NCI-H774 (cell line): ENCODE measurements at places on chromosomes 6 and 20.

DNA sequence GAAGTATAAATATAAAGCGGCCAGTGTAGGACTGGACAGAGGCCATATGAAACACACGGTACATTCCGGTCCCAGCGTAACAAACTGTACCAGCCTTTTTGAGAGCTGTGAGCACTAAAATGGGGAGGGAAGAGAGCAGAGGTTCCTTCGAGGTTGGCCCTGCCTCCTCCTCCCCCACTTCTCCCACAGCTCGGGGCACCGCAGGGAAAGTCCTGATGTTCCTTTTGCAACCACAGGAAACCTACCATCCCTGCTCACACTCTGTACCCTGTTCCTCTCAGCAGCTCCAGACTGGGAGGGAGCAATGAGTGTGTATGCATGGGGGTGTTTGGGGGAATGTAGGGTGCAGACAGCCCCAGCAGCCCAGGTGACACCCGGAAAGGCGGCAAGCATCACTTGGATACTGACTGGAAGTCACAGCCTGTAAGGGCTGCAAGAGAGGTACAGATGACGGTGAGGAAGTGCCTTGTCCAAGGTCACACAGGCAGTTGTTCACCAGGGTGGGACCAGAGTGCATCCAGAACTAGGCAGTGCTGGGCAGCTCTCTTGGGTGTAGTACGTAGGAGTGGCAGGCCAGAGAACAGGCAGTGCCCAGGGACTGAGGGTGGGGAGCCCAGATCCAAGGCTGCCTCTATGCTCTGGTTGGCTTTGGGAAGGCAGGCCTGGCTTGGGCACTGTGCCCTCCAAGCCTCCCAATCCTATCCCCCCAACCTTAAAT lies 11.0 kb upstream of the ARMC12 start:
- DNase-seq = no peak

DNA sequence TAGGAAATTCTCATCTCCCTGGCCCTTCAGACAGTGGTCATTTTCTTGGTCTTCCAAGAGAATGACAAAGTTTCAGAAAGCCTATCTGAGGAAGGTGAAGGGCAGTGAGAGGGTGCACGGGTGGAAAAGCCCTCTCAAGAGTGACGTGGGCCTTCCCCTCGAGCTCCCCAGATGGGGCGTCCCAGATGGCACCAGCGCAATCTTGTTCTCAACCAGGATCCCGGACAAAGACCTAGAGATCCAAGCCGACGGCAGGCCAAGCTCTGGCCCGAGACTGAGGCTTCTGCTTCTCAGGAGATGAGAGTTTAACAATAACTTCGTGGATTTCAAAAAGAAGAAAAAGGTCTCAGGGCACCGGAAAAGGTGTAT lies 797 bp upstream of the ZNF133 start:
- DNase-seq = no peak

DNA sequence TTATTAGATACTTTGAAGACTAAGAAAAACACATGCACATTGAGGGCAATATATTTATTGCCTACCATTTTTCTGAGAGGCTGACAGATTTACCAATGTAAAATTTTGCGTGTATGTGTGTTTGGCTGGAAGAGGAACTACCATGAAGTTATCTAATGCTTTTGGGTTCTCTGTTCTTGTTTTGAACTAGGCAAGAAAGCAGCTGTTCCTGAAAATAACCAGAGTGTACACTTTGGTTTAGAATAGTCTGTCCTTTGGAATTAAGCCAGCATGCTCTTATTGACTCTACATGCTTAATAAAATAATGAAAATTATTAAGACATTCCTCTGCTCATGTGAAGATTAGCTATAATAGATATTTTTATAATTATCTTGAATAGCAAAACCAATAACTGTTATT lies 129.2 kb downstream of the MYB start:
- no peak for DNase-seq

- no peak for DNase-seq
Observed at GRCh38 chr6:44234101-44235025, 11.0 kb downstream of the SLC29A1 start.

GRCh38 chr20:49501917-49502316 lies 19.4 kb upstream of the KCNB1 start:
- no peak for DNase-seq

DNA sequence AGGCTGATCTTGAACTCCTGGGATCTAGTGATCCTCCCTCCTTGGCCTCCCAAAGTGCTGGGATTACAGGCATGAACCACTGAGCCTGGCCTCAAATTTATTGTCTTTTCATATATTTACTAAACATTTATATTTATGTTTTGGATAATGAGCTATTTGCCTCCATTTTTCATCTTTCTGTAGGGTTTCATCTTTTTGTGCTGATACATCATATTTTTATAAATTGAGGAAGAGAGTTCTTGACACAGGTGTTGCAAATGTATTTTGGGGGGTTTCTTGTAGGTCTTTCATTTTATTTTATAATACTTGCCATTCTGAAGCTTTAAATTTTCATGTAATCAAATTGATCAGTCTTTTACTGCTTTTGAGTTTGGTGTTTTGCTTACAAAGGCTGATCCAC lies 72.4 kb downstream of the L3MBTL3 start:
- no peak for DNase-seq

GRCh38 chr6:119669221-119669620 lies 319.7 kb upstream of the MAN1A1 start:
- no peak for DNase-seq

DNA sequence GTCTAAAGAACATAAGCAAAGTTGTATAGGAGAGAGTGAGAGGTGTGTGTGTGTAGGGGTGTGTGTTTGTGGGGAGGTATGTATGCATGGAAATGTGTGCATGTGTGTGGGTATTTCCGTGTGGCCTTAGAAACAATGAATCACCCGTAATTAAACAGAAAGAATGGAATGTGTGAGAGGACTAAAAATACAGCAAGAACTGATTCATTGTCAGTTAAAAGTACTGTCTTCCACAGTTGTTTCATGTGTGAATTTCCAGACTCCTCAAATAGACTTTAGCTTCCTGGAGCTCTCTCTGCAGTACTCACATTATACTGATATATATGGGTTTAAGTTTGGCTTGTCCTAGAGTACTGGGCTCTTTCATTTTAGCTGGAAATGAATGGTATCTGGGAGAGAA lies 145.7 kb downstream of the RIMS1 start:
- no peak for DNase-seq

DNA sequence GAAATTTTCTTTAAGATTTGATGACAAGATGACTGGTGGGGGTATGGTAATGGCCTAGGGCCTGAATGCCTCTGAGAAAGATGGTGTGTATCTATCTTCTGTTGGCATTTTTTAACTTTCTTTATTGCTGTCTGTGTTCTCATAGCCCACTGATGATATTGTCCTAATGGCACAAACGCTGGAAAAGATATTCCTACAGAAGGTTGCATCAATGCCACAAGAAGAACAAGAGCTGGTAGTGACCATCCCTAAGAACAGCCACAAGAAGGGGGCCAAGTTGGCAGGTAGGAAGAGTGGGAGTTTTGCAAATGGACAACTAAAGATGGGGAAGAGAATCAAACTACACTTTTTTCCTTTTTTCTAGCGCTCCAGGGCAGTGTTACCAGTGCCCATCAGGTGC lies 7.5 kb downstream of the BRD2 start:
- no peak for DNase-seq

DNA sequence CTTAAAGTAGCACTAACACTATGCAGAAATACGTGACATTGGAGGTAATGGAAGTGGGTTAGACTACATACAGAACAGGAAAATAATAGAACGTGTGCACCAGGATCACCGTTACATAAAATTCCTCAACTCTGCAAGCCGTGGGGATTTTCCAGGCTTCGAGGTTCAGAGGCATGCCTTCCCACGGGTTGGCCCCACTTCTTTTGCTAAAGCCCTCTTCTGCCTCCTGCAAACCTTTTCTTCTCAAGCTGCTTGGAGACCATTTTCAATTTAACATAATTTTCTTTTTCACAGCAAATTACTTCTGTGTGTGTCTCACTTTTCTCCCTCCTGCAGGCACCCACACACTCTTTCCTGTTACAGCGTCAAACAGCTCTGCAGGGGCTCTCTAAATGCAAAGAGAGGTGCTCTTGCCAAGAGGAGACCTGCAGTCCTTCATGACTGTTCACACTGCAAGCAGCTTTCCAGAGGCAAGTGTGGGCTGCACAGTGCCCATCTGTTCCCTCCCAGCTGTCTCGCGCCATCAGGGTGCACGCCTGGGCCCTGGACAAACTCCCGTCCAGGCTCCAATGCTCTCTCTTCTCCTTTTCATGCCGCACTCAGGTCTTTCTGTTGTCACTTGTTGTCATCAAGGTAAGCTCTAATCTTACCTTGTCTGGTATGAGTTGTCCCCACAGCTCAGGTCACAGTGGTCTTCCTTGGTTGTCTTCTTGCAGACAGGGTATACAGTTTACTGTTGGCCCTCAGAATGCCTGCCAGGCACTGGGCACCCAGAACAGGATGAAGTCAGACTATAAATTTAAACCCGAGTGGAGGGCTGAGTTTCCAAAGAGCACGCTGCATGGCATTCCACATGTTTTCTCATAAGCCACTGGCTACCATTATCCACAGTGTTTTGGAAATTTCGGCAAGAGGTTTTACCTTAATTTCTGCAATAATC lies 164.8 kb upstream of the GGTLC1 start:
- no peak for DNase-seq

DNA sequence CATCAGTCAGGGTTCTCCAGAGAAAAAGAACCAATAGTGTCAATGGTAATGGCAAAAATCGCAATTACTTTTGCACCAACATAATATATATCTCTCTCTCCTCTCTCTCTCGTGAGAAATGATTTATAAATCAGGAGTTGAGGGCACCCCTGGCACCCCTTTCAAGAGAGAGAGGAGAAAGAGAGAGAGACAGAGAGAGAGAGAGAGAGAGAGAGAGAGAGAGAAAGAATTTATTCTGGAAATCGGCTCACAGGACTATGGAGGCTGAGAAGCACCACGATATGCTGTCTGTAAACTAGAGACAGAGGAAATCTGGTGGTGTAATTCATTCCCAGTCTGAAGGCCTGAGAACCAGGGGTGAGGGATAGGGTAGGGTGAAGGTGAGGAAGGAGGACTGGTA lies 201.9 kb upstream of the MAP3K7 start:
- DNase-seq = no peak

GRCh38 chr20:3661060-3661813 lies 2.0 kb downstream of the GFRA4 start:
- no peak for DNase-seq
